ENCODE measurements at places on chromosomes 2 and 18.

GRCh38 chr2:39326644-39327043 is 82.9 kb upstream of the CDKL4 start:
- no peak for DNase-seq

- DNase-seq = no peak
These were observed 227.9 kb upstream of the COPS8 start for GRCh38 chr2:236857781-236858180.

GRCh38 chr2:241506793-241507429 is 1.5 kb downstream of the STK25 start:
- no peak for DNase-seq

DNA sequence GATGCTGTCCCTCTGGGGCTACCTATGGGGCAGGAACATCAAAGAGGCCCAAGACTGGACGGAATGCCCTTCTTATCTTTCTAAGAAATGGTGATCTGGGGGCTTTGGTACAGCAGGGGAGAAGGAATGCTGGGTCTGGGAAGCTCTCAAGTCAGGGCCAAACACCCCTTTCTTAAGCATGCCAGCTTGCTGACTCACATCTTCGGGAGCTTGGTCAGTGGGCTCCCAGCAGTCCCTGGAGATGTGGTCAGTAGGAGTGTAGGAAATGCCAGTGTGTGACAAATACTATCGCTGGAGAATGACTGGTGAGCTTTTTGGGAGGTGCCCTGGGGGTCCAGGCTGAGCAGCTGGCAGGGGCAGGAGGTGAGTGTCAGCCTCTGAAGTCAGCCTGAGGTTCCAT is 105.0 kb upstream of the CDC42EP3 start:
- DNase-seq = no peak

DNA sequence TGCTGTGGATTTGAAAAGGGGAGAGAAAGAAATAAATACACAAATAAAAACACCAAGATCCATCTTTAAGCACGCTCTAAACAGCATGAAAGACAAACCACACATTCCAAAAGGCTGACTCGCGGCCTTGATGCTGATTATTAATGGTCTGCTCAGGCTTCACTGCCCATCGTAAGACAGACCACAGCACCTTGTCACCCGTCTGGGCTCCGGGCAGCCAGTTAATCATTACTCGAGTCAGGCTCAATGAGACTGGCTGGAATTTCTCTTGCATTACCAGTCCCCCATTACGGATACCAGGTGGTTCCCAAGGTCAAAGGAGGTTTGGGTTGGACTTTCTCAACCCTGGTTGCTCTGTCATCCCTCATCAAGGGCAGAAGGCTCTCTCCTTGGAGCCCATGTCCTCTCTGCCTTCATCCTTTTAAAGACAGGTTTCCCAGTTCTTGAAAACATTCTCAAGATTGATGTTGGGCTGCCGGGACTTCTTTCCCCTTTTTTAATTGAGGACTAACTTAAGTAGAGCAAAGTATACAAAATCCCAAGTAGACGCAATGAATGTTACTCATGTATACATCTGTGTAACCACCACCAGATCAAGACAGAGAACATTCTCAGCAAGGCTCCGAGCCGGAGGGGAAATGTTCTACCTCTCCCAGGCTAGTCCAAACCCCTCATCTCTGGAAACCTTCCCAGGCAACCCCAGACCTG is 8.1 kb downstream of the SMAD7 start:
- no peak for DNase-seq

Data from CD4-positive, alpha-beta T cell treated with Interleukin-15 for 1 hour (primary cell).